Foreskin keratinocyte (primary cell): ENCODE measurements at places on chromosomes 4 and X.

DNA sequence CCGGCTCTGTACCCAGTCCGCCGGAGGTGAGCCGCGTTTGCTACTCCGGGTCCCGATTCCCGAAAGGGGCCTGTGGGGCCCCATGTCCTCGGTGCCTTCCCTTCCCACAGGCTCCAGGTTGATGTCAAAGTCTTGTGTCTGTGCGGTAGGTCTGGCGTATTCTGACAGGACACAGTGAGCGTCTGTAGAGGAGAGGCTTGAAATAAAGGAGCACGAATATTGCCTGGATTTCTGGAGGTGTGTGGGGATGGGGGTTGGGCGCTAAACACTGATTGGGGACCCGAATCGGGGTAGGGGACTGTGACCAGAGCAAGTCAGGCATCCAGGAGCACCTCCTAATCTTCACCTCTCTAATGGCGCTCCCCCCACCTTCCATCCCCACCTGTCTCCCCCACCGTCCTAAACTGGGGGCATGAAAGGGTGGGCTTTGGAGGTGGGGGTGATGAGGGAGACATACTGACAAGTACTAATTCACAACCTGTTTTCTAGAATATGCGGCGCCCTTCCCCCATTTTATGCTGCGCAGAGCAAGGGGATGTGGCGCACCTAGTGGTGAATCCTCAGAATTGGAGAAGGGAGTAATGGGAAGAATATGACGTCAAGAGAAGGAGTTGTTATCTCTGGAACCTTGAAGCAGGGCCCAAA is 855 bp downstream of the GPRASP2 start:
- peak; percentile 35 for DNase-seq

GRCh38 chr4:80767944-80768343 is 262.6 kb upstream of the BMP3 start:
- DNase-seq: peak; percentile 40

DNA sequence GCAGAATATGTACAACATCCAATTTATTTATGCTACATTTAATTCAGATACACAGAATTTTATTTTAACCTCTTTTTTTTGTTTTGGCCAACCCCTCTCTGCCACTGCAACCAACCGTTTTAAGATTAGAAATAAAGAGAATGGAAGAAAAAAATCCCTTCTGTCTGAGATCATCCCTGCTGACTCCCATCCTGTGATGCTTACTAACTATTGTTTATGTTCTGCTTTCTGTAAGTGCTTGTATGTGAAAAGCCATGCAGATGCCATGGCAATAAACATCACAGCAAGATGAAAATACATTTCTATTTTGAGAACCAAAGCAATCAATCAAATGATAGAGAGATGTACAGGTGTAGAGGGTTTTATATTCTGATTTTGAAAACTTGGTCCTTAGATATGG is 70.1 kb downstream of the GABRB1 start:
- no peak for DNase-seq

DNA sequence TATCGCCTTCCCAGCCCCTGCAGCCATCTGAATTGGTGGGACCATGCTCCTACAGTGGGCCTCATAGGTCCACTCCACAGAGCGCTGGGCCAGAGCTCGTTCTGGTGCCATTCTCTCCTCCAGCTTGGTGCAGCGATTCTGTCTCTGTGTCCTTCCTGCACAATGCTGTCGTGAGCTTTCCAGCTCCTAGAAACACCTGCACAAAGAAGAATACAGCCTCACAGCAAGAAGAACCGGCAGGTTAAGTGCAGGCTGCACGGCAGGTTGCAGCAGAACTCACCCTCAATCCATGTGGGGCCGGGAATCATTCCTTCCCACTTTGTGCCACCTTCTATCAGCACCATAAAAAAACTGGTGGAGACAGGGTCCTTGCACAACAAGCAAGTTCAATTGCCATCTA is 101.2 kb upstream of the ENPP6 start:
- no peak for DNase-seq

GRCh38 chr4:46393606-46394005 is 3.7 kb upstream of the GABRA2 start:
- DNase-seq: no peak

DNA sequence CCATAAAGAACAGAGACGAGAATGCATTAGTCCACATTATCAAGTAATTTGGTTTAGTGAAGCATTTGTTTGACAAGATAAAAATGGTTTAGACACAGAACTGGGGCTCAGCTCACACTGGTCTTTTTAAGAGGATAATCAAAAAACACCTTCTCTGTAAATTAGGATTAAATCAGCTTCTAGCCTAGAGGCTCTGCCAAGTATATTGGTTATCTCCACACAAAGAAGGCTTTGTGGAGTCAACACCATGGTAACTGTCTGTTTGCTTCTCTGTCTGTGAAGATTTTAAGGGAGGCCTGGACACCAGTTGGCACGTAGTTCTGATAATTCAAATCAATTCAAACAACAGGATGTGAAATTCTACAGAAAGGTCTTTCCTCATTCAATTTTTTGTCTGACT is 687.0 kb downstream of the DMD start:
- no peak for DNase-seq

GRCh38 chrX:38052096-38052495 is 45.7 kb downstream of the SYTL5 start:
- DNase-seq: peak; percentile 54

- no peak for DNase-seq
These were observed 239.2 kb downstream of the DKK2 start for GRCh38 chr4:106796876-106797275.

DNA sequence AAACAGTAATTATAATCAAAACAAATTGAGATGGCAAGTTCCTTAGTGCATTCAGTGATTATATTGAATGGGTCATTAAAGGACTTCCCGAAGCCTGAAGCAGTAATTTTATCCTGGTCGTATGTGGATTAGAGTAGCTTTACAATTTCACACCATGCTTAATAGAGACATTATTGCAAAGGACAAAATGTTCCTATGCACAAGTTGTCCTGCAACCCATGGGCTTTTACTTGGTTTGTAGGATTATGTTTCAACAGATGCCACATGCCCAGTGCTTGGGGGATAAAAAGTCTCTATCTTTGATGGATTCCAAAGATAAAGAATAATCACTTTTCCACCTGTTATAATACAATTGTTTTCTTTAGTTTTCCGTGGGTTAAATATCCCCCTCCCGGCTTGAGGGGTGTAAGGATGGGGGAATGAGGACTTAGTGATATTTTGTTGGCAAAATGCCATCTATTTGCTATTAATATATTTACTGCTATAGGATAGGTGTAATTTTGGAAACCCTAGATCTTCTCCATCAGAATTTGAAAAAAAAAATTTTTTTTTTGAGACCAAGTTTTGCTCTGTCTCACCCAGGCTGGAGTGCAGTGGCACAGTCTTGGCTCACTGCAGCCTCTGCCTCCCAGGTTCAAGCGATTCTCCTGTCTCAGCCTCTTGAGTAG is 156.5 kb upstream of the ETNPPL start:
- no peak for DNase-seq

DNA sequence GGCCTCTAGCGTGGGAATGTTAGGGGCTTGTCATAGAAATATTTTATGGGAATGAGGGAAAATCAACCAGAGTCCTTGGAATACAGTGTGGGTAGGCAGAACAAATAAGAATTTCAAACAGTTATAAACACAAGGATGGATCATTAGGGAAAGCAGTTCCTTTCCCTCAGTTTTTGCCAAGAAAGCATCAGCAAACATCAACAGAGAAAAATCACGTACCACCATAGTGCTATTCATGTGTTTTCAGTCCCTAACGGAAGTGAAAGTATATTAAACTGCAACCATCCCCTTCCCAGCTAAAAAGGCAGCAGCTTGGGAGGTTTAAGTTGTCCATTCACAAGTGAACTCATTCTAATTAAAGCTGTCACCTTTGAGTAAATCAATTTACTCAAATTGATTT is 334.4 kb upstream of the PCDH18 start:
- DNase-seq: no peak

DNA sequence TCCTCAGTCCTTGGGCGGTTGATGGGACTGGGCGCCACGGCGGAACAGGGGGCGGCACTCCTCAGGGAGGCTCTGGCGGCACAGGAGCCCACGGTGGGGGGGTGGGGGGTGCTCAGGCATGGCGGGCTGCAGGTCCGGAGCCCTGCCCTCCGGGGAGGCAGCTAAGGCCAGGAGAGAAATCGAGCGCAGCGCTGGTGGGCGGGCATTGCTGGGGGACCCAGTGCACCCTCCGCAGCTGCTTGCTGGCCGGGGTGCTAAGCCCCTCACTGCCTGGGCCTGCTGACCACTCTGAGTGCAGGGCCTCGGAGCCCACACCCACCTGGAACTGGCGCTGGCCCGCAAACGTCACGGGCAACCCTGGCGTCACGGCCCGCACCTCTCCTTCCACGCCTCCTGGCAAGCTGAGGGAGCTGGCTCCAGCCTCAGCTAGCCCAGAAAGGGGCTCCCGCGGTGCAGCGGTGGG is 164.9 kb upstream of the AGA start:
- DNase-seq: no peak

- peak; percentile 89 for DNase-seq
These were observed 314.2 kb upstream of the IGFBP7 start for GRCh38 chr4:57424232-57424897.

- peak; percentile 18 for DNase-seq
These were observed 6.4 kb upstream of the SMIM9 start for GRCh38 chrX:154840856-154841255.

GRCh38 chr4:183262776-183263100 is 57.3 kb downstream of the CLDN22 start:
- DNase-seq: no peak

- DNase-seq: no peak
These were observed 1.2 kb upstream of the XK start for GRCh38 chrX:37684426-37684825.

DNA sequence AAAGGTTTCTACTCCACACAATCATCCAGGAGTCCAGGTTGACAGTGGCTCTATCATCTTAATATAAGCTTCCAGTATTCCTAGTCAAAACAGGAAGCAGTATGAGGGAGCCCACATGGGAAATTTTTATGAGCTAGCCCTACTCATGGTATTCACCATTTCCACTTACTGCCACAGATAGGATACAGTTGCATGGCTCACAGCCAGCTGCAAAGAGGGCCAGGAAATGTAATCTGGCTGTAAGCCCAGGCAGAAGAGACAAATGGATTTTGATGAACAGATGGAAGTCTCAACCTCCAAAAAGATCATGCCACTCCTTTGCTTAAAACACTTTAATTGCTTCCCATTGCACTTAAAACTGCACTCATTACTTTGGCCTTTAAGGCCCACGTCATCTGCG is 150.6 kb downstream of the ADAMTS3 start:
- peak; percentile 14 for DNase-seq

DNA sequence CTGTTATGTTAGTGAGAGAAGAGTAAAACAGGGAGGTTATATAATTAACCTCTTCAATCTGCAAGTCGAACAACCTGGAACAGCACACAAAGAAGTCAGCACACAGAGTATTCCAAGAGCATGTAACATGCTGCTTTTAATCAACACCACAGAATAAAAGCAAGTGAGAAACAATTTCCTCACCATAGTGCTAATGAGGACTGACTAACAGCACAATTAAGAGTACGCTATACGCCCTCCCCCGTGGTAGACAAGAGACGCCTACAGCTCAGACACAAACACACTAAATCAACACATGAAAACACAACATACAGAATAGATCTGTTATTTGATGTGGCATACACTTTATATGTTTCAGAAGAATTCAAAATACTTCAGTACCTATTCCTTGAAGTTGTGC is 103.0 kb downstream of the PPP3CA start:
- no peak for DNase-seq

DNA sequence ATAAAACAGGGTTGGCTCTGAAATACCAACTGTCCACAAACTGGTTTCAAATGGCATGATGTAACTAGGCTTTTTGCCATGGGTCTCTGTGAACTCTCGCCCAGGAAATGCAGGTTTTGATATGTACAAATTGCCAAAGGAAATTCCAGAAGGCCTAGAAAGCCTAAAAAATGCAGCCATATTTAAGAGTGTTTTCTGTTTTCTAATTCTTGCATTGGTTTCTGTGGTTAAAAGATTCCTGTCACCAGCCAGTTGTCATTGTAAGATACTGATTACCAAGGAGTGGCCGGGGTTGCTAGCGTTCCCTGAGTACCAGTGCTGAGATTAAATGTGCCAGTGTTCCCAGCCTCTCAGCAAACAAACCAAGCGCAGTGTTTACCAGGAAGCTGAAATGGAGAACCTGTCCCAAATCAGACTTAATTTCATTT is 53.9 kb upstream of the SORBS2 start:
- DNase-seq: peak; percentile 55

- DNase-seq: no peak
These were observed 202.5 kb upstream of the ANKRD50 start for GRCh38 chr4:124915073-124915472.

DNA sequence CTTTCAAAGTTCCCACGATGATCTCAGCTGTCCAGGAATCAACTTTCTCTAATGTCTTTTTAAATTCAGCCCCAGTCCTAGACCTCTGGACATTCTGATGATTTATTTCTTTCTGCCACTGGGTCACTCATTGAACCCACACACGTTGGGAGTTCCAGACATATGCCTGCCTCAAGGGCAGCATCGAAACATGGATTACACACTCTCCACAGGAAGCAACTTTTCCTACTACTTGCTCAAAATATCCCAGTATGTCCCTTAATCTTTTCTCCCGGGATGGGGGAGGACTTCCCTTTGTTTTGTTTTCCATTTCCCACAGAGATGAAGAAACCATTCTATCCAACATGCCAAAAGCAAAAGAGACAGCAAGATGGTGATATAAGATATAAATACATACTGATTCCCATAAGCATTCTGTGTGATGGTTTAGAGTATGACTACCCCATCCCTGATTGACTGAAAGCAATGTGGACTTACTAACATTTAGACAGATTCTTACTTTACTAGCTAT is 79.8 kb upstream of the PPARGC1A start:
- DNase-seq: no peak

GRCh38 chrX:73447311-73447794 is 500 bp downstream of the CDX4 start:
- no peak for DNase-seq

GRCh38 chrX:56228914-56229313 is 3.2 kb upstream of the KLF8 start:
- DNase-seq: peak; percentile 7

GRCh38 chrX:35622040-35622439 is 176.1 kb upstream of the MAGEB16 start:
- no peak for DNase-seq

GRCh38 chrX:1178580-1179057 is 33.8 kb downstream of the CRLF2 start:
- peak; percentile 78 for DNase-seq

- peak; percentile 57 for DNase-seq
These were observed 209.6 kb upstream of the SPIN4 start for GRCh38 chrX:63560601-63561218.
